ENCODE measurements at places on chromosomes 5 and 9.

DNA sequence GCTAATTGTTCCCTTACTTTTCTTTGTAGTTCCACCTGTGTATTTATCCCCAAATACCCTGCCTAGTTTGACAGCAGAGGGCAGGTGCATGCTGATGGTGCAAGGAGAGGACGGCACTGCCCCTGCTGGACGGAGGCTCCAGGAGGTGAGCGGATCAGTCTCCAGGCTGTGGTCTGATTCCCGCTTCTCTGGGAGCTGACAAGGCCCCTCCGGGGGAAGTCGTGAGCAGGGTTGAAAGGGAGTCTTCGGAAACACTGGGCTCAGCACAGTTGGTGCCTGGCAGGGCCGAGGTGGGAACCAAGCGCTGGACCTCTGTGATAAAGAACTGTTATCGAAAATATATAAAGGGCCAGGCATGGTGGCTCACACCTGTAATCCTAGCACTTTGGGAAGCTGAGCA lies 52.9 kb downstream of the RASGEF1C start:
- DNase-seq: no peak

- no peak for DNase-seq
These were observed 60.2 kb downstream of the ARHGAP26 start for GRCh38 chr5:142830241-142831008.

DNA sequence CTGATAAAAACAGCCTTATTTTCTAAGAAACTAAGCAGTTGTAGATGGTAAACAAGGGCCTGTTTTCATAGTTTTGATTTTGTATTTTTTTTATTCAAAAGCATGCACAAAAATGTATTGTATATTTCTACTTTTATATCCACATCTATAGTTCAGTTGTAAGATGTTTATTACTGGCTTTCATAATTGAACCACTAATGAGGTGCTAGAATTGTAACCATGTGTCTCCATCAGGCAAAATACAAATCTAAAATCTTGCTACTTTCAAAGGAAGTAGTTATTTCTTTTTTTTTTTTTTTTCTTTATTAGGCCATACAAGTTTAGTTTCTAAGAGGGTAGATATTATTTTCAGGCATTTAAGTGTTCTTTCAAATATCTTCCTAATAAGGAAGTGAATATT lies 1755.0 kb downstream of the MAT2B start:
- DNase-seq: no peak

- no peak for DNase-seq
These were observed 408.2 kb upstream of the PRR16 start for GRCh38 chr5:120055858-120056257.

DNA sequence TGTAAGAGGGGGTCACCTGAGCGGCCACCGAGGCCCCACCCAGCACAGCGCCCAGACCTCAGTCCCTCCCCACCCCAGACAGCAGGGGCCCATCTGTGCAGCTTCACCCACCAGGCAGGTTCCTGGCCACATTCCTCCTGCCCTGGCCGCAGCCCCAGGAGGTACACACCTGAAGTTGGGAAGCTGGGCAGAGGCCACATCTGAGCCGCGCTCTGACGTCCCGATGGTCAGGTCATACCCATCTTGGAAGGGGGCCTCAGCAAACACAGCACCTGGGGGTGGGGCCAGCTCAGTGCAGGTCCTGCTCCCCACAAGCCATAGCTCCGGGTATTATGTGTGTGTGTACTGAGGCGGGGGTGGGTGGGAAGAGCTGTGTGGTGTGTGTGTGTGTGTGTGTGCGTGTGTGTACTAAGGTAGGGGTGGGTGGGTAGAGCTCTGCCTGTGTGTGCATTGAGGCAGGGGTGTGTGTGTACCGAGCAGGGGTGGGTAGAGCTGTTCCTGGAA lies 5.6 kb downstream of the SPOUT1 start:
- no peak for DNase-seq

GRCh38 chr5:112800891-112801290 lies 60.2 kb upstream of the SRP19 start:
- peak; percentile 63 for DNase-seq

GRCh38 chr9:6631207-6631512 lies 14.4 kb downstream of the GLDC start:
- no peak for DNase-seq

- no peak for DNase-seq
These were observed 3.2 kb downstream of the SURF2 start for GRCh38 chr9:133359399-133360175.

DNA sequence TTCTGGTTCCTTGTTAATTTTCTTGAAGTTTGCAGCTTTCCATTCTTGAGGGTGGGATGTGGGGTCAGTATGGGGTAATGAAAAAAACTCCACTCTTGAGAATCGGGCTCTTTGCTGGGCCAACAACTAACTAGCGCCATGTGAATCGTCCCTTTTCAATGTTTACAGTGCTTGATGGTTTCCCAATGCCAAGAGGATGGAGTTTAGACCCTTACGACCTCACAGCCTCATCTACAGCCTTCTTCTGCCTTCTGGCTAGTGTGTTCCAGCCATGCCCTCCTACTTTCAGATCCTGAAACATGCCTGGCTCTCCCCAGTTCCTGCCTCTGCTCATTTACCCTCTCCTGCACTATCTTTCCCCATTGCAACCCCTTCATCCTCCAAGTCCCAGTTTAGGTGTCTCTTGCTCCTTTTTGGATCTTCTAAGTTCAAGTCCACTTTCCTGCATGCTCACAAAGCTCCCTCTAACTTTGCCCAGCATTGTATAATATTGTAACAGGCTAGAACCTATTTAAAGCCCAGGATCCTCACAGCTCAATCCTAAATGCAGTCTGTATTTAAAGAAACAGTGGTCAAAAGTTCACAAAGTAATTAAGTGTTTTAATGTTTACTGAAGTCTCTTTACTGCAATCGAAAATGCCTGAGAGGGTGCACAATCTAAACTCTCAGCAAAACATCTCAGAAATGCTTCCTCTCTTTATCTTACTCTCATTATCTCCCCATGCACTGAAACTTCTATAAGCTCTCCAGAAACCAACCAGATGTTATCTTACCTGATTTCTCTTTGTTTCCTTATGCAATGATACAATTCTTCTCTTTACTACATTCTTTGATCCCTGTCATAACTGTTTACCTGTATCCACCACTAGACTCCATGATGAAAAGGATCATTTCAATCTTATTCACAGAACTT lies 20.6 kb upstream of the CAST start:
- no peak for DNase-seq

DNA sequence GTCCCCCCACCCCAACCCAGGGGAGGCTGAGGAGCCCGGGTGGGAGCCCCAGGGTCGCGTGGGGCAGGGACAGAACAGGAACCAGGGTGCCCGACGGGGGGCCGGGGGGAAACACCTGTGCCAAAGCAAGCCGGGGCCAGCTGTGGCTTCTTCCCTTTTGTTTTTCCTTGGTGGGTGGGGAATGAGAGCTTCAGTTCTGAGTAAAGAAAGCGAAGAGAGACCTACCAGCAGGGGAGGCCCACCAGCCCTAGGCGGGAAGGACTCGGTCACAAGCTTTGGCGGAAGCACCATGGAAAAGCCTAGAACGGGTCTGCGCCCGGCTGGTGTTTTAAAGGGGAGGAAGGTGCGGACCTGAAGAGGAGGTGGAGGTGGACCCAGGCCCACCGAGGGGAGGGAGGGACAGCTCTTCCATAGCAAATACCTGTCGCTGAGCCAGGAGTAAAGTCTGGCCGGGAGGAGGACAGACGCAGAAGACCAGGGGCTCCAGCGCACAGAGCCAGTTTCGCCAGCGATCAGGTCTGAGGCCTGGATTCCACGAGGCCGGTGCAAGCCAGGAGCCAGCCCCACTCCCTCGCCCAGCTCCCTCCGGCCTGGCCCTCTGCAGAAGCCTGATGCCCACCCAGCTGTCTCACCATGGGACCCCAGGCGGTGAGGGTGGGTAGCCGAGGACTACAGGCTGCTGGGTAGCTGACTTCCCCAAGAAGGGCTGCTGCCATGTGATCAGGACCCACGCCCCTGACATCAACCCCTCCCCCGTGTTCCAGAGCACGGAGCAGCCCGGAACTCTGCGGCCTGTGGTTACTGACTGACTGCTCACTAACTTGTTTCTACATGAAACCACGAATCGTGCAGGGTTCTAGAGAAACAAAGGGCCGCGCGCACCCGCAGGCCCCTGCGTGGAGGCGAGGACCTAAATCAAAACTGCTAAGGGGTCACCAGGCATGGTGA lies 849 bp upstream of the MGAT1 start:
- no peak for DNase-seq

DNA sequence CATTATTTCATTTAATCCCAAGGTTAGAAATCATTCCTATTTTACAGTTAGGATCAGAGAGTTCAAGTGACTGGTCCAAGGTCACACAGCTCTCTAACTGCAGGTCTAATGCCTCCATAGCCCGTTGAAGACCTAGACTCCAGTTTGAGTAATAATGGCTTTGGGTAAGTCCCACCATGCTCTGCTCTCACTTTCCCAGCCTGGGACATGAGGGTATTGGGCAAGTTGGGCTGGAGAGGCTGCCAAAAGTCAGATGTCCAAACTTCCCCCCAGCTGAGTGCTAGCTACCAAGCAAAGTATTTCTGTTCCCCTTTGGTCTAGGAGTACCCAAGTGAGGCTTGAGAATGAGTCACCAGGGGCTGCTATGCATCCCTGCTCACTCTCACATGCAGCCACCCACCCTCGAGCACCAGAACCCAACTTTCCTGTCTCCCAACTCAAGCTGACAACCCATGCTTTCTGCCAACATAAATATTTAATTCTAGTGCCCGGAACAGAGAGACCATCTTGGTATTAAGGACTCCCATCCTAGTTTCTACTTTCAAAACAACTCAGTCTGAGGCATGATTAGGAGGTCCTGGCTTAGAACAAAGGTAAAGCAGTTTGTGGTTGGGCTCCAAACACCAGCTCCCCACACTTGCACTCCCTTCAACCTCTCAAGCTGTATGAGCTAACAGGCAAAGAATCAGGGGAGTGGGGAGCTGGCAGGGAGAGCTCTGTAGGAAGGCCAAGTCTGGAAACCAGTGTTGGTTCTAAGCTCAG lies 236.5 kb upstream of the TRIM32 start:
- no peak for DNase-seq

DNA sequence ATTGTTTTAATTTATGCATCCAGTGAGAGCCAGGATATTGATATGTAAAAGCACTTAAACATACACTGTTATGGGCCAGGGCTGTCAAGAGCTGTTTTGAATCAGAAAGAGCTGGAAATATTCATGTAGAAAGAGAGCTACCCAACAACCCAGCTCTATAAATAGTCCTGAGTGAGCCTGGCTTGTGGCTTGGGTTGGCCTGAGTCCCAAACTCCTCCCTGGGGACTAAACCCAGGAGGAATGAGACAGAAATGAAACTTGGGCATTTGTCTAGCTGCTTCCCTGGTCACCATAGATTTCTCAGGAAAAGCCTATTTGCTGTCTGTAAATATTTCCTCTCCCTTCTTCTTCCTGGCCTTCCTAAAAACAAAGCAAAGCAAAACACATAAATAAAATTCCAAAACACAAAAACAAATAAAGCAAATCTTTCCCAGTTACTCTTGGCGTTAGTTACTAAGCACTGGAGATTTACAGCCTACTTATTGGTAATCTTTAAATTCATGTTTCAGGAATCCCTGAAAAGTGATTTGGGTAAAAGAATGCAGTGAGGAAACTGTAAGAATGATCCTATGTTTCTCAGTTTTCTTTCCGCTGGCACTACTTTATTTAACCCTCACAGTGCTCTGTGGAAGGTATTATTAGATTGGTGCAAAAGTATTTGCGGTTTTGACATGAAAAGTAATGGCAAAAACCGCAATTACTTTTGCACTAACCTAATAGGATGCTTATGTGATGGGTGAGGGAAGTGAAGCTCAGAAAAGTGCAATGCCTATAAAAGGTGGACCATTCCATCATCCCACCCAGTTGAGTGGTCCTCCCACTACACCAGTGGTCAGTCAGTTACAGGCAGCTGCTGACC lies 111.8 kb downstream of the CARTPT start:
- DNase-seq: peak; percentile 84

- no peak for DNase-seq
These were observed 79.4 kb downstream of the FBXL7 start for GRCh38 chr5:15579193-15579990.

GRCh38 chr5:81633891-81634290 lies 117.0 kb downstream of the SSBP2 start:
- no peak for DNase-seq

GRCh38 chr9:76650692-76651091 lies 113.5 kb upstream of the PCA3 start:
- no peak for DNase-seq

DNA sequence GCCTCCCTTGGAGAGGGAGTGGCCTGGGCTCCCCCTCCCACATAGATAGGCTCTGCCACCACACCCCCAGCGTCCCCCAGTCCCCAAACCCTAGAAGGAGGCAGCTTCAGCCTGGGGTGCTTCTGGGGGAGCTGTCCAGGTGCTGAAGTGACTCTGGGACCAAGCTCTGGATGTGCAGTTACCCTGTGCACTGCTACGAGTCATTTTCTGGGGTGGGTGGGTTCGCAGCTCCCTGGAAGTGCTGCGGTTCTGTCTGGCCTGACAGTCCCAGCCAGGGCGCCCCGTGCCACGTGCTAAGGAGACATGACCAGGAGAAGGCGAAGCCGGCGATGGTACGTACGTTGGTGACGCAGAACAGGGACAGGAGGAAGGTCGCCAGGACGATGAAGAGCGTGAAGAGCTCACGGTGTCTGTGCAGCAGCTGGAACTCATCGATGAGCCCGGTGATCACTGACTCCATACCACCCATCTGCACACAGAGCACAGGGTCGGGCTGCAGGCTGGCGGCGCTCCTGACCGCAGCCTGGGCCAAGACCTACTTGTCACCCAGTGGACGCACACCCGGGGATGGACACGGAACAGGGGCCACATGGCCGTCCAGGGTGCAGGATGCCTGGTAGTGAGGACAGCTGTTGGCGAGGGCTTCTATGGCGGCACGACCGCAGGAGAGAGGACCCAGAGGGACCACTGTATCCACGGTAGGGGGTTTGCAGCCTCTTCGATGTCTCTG lies 35.7 kb downstream of the SLC6A3 start:
- DNase-seq: no peak

DNA sequence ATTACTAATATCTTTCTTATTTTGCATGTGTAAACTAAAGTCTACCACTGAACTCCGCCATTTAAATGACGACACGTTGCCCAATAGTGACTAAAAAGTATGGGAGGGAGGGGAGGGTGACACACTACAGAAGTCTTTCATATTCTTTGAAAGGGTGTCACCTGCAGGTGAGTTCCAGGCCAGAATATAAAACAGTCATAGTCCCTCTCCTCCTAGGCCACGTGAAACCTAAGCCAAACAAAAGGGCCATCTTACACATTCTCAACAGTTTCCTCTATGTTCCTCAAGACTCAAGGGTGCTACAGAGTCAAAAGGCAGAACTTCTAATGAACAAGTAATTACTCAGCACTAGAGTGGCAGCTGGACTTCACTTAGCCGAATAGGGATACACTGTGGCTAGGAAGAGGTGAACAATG lies 6.4 kb downstream of the CEMIP2 start:
- DNase-seq: peak; percentile 80

DNA sequence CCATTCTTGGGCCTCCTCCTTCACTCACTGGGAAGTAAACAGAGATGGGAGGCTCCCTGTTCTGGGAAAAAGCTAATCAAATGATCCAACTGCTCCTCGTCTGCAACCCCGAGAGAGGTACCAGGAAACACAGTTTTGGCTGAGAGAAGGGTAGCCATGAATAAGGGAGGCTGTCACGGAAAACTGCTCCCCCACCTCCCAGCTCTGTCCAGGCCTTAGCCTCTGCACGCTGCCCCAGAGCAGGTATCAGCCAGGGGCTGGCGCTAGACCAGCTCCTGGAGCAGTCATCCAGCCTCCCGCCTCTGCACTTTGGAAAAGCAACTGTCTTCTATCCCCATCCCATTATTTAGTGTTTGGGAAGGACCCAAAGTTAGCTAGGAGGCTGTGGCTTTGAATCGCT lies 266.1 kb downstream of the NDUFS4 start:
- no peak for DNase-seq

GRCh38 chr5:124034963-124035362 lies 523.0 kb downstream of the CSNK1G3 start:
- DNase-seq: no peak

- no peak for DNase-seq
These were observed 21.1 kb downstream of the CORO2A start for GRCh38 chr9:98171176-98171925.

Data from NCI-H187 treated with DMSO at 0.1 percent for 48 hours (cell line).